ENCODE measurements at places on chromosomes 6 and 20. TPM values are rescaled to one million over a fixed set of nuclear protein-coding genes. Genes with fewer than 3 reads are reported as not detected.

The ETV7 gene
- total RNA-seq, result 2.5 TPM

- no peak overlapping the region for H3K27ac ChIP-seq
- H3K27me3 ChIP-seq, result no peaks in the 10 kb centered on the region
- H3K36me3 ChIP-seq, result no peaks in the 10 kb centered on the region
Observed at GRCh38 chr6:69086689-69087088, 451.6 kb downstream of the ADGRB3 start.

DNA sequence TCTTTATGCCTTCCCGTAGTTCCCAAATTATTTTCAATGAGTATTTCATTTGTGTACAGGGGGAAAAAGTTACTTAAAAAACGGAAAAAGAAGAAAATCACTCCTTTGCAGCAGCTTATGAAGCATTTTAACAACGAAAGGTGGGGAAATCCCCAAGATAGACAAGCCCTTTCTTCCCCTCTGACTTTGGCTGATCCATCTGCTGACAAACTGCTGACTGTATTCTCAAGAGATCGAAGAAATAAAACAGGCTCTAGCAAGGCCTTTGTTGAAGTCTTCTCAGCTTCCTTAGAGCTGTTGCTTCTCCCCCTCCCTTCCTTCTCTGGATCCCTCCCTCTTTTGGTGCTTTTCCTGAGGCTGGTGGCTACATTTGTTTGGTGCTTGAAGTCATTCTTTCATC, 325.2 kb downstream of the NRN1 start:
- DNase-seq, result no peak
- H3K4me1 ChIP-seq, result peaks cover 24% of the 10 kb centered on the region
- no peak overlapping the region for H3K27ac ChIP-seq
- H3K27me3 ChIP-seq, result no peaks in the 10 kb centered on the region
- H3K4me3 ChIP-seq, result no peak overlapping the region
- peaks cover 19% of the 10 kb centered on the region for H3K36me3 ChIP-seq

DNA sequence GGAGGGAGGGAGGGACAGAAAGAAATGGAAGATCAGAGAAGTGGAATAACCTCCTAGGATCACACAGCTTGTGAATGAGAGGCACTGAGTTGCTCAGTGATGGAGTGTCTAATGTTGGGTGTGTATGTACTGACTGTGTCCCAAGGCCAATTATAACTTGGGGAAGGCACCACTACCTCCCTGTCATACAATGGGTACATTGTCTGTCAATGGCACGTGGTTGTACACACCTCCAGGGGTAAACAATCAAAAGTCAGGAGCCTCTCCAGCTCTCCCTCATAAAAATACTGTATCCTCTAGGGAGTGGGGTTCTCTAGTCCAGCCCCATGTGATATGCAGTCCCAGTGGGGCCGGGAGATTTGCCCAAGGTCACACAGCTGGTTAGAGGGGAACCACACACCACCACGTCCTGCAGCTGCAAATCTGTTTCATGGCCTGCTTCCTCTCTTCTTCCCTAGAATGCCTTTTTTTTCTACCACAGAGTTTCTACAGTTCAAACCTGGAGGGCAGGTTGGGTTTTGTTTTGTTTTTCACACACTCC, 112.5 kb downstream of the SNX5 start:
- peaks cover 40% of the 10 kb centered on the region for H3K4me1 ChIP-seq
- peak; percentile 51 for DNase-seq
- H3K27me3 ChIP-seq, result peaks cover 2% of the 10 kb centered on the region
- no peaks in the 10 kb centered on the region for H3K36me3 ChIP-seq
- H3K4me3 ChIP-seq, result no peak overlapping the region

- peaks cover 10% of the 10 kb centered on the region for H3K27me3 ChIP-seq
- H3K36me3 ChIP-seq, result no peaks in the 10 kb centered on the region
- H3K4me1 ChIP-seq, result no peaks in the 10 kb centered on the region
- no peak overlapping the region for H3K4me3 ChIP-seq
- H3K27ac ChIP-seq, result no peak overlapping the region
- DNase-seq, result no peak
Observed at GRCh38 chr20:8095648-8096572, 36.2 kb upstream of the PLCB1 start.

The HLA-DQB1 gene
- total RNA-seq, result 2.3 TPM

DNA sequence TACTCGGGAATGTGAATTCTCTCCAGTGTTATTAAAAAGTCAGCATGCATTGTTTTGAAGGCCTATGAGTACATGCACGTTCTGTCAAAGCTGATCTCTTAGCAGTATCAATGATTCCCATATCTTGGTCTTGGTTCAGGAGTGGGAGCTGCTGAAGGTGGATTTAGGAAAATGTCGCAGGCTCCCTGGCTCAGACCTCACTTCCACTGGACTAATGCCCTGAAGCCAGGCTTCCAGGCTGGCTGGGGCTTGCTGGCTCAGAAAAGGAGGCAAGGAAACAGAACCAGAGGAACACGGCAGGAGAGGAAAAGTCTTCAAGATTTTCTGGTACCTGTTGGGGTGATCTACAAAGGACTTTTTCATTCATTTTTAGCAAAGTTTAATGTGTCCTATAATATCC, 81.6 kb downstream of the OLIG3 start:
- H3K36me3 ChIP-seq, result no peaks in the 10 kb centered on the region
- H3K27me3 ChIP-seq, result peaks cover 7% of the 10 kb centered on the region
- peaks cover 18% of the 10 kb centered on the region for H3K4me1 ChIP-seq
- H3K27ac ChIP-seq, result no peak overlapping the region
- no peak for DNase-seq

The GPR31 gene
- not detected for total RNA-seq

The CFB gene
- 0.69 TPM for total RNA-seq

DNA sequence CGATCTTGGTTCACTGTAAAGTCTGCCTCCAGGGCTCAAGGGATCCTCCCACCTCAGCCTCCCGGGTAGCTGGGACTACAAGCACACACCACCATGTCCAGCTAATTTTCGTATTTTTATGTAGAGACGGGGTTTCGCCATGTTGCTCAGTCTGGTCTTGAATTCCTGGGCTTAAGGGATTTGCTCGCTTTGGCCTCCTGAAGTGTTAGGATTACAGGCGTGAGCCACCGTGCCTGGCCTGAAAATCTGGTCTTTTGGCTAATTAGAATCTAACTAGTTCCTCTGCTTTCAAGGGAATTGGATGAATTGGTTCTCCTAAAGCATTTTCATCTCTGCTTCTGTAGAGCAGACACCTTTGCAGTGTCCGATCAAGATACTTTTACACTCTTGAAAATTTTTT, 51.3 kb downstream of the NCOA3 start:
- H3K4me3 ChIP-seq, result no peak overlapping the region
- no peak overlapping the region for H3K27ac ChIP-seq
- peaks cover 33% of the 10 kb centered on the region for H3K36me3 ChIP-seq
- DNase-seq, result no peak
- H3K27me3 ChIP-seq, result no peaks in the 10 kb centered on the region

The MMP24 gene
- not detected for total RNA-seq

The HCK gene
- total RNA-seq, result not detected

The MCM8 gene
- 45.4 TPM for total RNA-seq

GRCh38 chr20:10774357-10774943, 100.7 kb upstream of the JAG1 start:
- H3K27me3 ChIP-seq, result peaks cover 6% of the 10 kb centered on the region
- H3K4me3 ChIP-seq, result no peak overlapping the region
- no peaks in the 10 kb centered on the region for H3K4me1 ChIP-seq
- H3K36me3 ChIP-seq, result no peaks in the 10 kb centered on the region
- no peak for DNase-seq

DNA sequence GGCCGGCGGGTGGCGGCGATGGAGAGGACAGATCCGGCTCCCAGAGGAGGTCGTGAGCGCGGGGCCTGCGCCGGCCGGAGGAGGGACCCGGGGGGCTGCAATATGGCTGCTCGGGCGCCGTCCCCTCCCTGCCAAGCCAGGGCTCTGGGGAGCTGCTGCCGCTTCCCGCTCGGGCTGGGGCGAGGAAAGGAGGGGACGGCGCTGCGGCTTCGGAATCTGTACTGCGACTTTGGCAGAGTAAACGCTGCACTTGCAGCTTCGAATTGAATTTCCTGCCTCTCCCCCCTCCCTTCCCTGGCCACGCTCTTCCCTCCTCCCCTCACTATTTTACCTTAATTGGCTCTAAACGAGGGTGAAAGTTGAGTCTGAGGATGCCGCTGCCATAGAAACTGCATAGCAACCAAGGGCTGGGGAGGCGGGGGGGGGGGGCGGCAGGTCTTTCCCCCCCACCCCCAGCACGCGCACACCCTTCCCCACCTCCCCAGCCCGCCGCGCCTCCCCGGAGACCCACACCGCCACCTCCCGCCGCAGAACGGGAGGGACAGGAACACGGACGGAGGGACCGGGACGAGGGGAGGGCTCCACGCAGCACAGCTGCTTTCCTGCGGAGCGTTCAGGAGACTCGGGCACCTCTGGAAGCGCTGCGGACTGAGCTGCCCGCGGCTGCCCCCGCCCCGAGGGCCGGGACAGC, 93.9 kb downstream of the RNASET2 start:
- no peaks in the 10 kb centered on the region for H3K36me3 ChIP-seq
- peaks cover 8% of the 10 kb centered on the region for H3K27me3 ChIP-seq
- H3K27ac ChIP-seq, result no peak overlapping the region
- peak; percentile 57 for DNase-seq

The AGER gene
- 24.4 TPM for total RNA-seq

The MYBL2 gene
- total RNA-seq, result 113 TPM

DNA sequence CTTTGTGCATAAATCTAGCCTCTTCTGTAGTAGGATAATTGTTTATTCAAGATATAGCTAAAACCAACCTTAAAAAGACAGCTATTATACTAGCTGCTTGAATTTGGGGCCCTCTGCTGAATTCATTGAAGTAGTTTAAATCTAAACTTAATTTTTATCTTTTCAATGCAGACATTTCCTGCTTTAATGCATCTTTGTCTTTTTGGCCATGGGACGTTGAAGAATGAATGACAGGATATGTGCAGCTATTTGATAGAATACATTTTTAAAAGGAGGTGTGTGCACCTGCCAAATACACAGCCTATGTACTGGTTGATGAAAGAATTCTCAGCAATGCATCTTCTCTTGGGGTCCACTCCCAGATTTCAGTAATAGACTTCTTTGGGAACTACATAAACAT, 524.9 kb downstream of the PHF3 start:
- no peaks in the 10 kb centered on the region for H3K4me1 ChIP-seq
- no peaks in the 10 kb centered on the region for H3K27me3 ChIP-seq
- H3K27ac ChIP-seq, result no peak overlapping the region

GRCh38 chr6:14621518-14621917, 503.9 kb downstream of the CD83 start:
- H3K27ac ChIP-seq, result no peak overlapping the region
- peaks cover 39% of the 10 kb centered on the region for H3K4me1 ChIP-seq
- H3K4me3 ChIP-seq, result no peak overlapping the region
- no peak for DNase-seq
- no peaks in the 10 kb centered on the region for H3K27me3 ChIP-seq

The RAB5IF gene
- total RNA-seq, result 71.7 TPM

DNA sequence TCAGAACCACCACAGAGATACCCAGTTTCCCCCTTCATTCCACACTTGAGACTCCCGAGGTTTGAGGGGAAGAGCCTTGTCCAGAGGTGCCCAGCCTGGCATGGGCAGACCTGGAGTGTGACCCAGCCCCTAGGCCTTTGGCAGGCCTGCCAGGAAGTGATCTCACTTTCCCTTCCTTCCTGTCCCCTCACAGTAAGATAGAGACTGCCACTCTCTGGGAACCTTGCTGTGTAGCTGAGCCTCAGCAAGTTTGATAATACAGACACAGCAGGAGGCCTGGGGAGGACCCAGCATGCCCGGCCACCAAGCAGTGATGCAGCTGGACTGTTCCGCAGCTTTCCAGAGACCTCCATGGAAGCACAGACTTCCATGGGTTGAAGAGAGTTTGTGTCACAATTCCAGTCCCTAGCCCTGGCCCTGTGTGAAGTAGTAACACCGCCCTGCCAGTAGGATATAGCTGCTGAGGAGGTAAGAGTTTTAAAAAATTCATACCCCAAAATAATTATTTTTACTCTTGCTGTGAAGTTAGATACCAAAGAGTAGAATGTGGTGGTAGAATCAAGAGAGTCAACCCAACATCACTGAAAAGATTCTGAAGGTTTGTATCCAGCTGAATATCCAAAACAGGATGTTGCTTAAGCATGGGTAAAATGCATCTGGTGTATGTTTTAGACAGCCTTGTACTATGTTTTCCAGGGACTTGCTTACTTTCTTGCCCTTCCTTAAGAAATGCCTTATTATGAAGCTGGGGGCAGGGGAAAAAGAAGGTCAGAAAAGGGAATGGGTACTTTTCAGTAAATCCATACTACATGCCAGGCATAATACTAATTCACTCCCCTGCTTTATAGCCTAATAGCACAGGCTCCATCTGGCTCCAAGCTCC, 16.3 kb downstream of the PKIG start:
- H3K36me3 ChIP-seq, result no peaks in the 10 kb centered on the region
- H3K4me3 ChIP-seq, result peak overlapping the region; percentile 64
- H3K27me3 ChIP-seq, result no peaks in the 10 kb centered on the region
- peak; percentile 27 for DNase-seq

- H3K36me3 ChIP-seq, result no peaks in the 10 kb centered on the region
- peaks cover 19% of the 10 kb centered on the region for H3K27me3 ChIP-seq
- no peak for DNase-seq
Observed at GRCh38 chr20:50317609-50318008, 127.0 kb downstream of the CEBPB start.

- peaks cover 76% of the 10 kb centered on the region for H3K4me1 ChIP-seq
- H3K4me3 ChIP-seq, result no peak overlapping the region
- DNase-seq, result no peak
- H3K36me3 ChIP-seq, result peaks cover 6% of the 10 kb centered on the region
Observed at GRCh38 chr6:42403831-42404230, 47.9 kb downstream of the TRERF1 start.

DNA sequence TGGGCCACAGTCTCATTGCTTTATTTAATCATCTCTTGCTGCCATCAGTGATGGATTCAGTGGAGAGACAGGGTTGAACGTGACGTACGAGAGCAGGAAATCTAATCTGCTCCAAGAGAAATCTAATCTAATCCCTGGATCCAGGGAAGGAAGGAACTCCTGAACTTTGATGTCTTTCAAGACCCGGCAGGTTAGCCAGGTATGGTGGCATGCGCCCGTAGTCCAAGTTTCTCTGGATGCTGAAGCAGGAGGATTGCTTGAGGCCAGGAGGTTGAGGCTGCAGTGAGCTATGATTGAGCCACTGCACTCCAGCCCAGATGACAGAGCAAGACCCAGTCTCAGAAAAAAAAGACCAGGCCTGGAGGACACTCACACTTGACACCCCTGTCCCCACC, 11.4 kb upstream of the PGC start:
- H3K27ac ChIP-seq, result no peak overlapping the region
- no peaks in the 10 kb centered on the region for H3K36me3 ChIP-seq
- no peaks in the 10 kb centered on the region for H3K4me1 ChIP-seq
- no peak for DNase-seq
- no peaks in the 10 kb centered on the region for H3K27me3 ChIP-seq

All from activated CD4-positive, alpha-beta T cell treated with anti-CD3 and anti-CD28 coated beads for 36 hours (primary cell).